Stimulated activated CD4-positive, alpha-beta T cell treated with anti-CD3 and anti-CD28 coated beads, Interleukin-1b, Interleukin-23, amount 100 ng/mL, for 4 hours (primary cell): ENCODE measurements at places on chromosomes 12 and 14.

GRCh38 chr14:79278798-79279644, 932.3 kb downstream of the DIO2 start:
- DNase-seq = no peak

DNA sequence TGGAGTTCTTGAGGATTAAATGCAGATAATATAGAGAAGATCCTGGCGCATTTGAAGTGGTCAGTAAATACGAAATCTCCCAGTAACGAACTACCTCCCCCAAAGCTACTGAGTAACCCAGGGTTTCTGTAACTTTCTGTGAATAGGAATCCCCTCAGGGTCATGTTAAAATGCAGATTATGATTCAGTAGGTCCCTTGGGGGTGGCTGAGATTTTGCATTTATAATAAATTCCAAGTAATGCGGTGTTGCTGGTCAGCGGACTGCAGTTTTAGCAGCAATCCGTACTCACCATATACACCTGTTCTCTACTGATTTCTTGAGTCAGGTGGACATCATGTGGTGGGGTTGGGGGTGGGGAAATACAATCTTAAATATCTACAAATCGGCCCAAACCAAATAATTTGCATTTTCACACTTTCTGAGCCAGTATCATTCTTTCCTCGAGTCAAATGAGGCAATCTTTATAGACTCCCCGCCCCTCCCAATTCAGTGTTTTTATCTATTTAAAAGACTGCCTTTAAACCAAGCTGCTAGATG, 868 bp downstream of the SPATA7 start:
- DNase-seq = no peak

GRCh38 chr12:113262710-113263109, 41.4 kb downstream of the TPCN1 start:
- DNase-seq = no peak

GRCh38 chr12:8697120-8697475, 693 bp upstream of the RIMKLB start:
- no peak for DNase-seq

DNA sequence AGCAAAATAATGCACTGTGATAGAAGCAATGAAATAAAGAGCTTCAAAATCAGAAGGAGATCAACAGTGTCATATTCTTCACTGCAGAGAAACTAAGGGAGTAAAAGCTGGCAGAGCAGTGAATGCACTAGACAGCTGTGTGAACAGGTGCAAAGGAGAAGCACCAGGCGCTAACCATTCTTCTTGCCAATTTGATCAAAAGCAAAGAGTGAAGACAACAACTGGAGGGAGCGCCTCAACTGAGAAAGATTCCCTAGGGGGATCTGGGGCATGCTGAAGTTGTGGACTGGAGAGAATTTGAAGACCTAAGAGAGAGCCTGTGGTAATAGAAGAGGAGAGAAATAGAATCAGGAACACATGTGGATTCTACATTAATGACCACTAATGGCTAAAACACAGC, 50.4 kb upstream of the OVCH1 start:
- no peak for DNase-seq

DNA sequence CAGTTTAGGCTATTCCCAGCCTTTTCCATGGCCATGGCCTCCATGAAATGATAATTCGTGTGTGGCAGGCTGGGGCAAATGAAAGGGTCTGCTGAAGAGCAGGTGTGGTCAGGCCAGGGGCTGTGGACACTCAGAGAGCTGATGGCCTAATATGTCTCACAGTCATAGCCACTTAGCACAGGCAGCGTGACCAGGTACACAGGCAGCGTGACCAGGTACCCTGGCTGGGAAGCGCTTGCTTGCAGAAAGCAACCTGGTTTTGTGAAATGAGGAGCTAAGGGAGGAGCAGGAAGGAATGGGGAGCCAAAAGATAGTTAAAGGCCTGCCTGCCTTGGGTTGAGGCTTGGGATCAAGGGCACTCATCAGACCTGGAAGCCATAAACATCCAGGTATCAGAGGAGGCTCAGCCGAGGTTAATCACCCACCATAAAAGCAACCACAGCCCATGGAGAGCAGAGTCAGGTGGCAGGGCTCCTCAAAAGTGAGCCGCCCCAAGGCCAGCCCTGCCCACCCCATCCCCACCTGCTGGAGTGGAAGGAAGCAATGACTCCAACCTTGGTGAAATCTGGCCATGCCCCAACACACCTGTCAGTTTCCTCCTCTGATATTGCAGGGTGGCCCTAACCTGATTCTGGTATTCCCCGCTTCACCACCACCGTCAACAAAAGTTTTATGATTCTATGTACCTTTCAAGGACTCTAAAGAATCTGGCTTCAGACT, 8.0 kb upstream of the KRT8 start:
- DNase-seq = no peak

GRCh38 chr12:109763201-109763841, 49.7 kb downstream of the FAM222A start:
- DNase-seq = no peak

- no peak for DNase-seq
Measured at GRCh38 chr12:90562671-90563070, 392.3 kb downstream of the CCER1 start.

- DNase-seq = no peak
Measured at GRCh38 chr14:33943096-33943883, 7.6 kb downstream of the EGLN3 start.

- no peak for DNase-seq
Measured at GRCh38 chr12:95239216-95239615, 21.6 kb downstream of the VEZT start.

- no peak for DNase-seq
Measured at GRCh38 chr14:22803687-22803974, 11.6 kb downstream of the SLC7A7 start.

GRCh38 chr14:70148351-70148750, 40.4 kb downstream of the SLC8A3 start:
- DNase-seq = no peak

GRCh38 chr14:61099216-61099835, 118.3 kb downstream of the SLC38A6 start:
- no peak for DNase-seq

DNA sequence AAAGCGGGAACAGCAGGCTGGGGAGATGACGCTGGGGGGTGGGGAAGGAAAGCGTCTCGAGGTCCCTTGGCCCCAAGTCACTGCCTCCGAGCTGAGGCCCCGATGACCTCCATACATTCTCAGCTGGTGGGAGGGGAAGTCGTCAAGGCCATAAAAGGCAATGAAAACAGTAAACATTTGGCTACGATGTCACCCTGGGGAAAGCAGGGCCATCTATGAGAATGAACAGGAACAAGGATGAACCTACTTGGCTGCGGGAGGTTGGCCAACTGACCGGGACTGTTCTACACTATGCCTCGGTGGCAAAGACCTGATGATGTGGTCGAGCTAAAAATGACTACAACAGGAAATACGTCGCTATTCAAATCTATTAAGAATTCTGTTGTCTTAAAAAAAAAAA, 19.5 kb downstream of the PRKAB1 start:
- DNase-seq = no peak

GRCh38 chr12:69821032-69821455, 4.0 kb upstream of the MYRFL start:
- no peak for DNase-seq

DNA sequence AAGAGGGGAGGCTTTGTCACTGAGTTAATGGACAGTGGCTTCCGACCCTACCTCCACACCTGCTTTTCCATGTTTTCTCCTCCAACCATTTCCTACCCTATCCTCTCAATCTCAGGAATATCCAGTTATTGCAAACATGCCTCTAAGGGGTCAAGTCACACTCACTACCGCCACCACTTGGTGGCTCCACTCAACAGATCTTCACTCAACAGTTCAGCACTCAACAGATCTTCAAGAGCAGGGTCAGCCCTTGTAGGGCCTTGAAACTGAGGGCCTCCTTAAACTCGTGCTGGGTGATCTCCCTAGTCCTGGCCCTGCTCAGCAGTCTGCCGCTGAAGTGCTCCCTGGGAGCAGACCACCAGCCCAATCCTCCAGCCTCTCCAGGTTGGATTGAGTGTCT, 14.2 kb downstream of the ZNF641 start:
- DNase-seq = no peak

GRCh38 chr12:75427491-75427890, 36.6 kb downstream of the GLIPR1L2 start:
- no peak for DNase-seq

DNA sequence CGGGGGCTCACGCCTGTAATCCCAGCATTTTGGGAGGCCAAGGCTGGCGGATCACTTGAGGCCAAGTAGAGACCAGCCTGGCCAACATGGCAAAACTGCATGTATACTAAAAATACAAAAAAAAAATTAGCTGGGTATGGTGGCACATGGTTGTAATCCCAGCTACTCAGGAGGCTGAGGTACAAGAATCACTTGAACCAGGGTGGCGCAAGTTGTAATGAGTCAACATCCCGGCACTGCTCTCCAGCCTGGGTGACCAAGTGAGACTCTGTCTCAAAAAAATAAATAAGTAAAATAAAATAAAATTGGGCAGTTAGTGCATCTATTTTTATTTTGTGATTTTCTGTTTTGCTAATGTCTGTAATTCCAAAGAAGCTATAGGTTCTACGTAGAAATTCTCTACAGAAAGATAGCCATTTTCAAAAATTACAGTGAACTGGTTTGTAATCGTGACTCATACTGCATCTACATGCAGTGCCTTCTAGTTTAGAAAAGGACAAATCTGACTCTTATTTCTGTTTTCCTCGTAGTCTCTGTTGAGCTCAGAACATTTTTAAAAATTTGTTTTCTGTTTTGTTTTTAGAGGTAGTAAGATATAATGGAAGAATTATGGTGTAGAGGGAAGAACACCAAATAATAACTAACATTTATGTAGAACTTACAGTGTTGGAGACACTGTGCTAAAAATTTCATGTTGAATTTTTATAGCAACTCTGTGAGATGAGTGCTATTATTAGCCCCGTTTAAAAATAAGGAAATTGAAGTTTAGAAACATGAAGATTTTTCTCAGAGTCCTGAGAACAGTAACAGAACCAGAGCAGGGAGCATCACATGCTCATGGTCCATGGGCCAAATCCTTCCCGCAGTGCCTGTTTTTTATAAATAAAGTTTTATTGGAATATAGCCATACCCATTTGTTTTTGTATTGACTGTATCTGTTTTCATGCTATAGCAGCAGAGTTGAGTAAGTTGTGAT, 201.2 kb downstream of the SYNE2 start:
- DNase-seq = no peak

- no peak for DNase-seq
Measured at GRCh38 chr12:131038961-131039950, 85.5 kb downstream of the ADGRD1 start.

DNA sequence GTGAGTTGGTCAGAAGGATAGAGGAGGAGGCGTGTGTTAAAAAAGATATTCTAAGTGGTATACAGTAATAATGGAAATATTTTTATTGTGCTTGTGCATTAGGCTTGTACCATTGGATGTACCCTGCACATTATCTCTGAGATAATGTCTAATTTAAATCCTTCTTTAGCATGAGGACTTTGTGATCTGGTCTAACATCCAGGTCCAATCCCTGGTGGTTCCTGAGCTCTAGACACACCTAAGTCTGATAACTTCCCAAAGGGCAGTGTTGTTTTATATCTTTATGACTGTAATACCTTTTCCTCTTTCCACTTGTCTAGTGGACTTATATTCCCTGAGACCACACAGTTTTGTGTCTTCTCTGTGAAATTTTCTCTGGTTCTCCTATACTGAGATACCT, 20.6 kb downstream of the PRPF39 start:
- DNase-seq = no peak

- DNase-seq = no peak
Measured at GRCh38 chr14:85991156-85991555, 461.2 kb downstream of the FLRT2 start.

GRCh38 chr12:119683413-119683812, 15.5 kb downstream of the PRKAB1 start:
- DNase-seq = no peak

DNA sequence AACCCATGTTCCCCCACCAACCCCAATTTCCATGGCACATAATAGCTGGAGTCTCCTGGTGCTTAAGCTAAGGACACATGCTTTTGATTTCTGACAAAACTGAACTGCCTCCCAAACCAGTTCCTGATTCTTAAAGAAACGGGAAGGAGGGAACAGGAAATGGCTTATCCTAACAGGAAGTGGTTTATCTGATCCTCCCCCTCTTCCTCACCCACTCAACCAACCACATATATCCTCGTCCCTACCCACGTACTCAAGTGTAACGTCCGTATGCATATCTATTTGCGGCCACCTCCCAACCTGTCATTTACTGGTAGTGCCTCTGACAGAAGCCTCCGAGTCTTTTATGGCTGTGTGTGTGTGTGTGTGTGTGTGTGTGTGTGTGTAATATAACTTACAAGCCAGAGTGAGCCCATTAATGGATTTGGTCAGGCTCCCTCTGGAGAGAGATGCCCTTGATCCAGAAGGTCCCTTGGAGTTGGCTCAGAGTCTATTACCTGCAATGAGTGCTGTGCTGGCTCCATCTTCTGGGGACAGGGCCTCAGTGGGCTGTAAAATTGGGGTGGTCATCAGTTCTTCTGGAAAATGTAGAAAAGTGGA, 7.7 kb downstream of the DAZAP2 start:
- DNase-seq = no peak

- DNase-seq = no peak
Measured at GRCh38 chr12:110345176-110345661, 58.3 kb downstream of the ANAPC7 start.

DNA sequence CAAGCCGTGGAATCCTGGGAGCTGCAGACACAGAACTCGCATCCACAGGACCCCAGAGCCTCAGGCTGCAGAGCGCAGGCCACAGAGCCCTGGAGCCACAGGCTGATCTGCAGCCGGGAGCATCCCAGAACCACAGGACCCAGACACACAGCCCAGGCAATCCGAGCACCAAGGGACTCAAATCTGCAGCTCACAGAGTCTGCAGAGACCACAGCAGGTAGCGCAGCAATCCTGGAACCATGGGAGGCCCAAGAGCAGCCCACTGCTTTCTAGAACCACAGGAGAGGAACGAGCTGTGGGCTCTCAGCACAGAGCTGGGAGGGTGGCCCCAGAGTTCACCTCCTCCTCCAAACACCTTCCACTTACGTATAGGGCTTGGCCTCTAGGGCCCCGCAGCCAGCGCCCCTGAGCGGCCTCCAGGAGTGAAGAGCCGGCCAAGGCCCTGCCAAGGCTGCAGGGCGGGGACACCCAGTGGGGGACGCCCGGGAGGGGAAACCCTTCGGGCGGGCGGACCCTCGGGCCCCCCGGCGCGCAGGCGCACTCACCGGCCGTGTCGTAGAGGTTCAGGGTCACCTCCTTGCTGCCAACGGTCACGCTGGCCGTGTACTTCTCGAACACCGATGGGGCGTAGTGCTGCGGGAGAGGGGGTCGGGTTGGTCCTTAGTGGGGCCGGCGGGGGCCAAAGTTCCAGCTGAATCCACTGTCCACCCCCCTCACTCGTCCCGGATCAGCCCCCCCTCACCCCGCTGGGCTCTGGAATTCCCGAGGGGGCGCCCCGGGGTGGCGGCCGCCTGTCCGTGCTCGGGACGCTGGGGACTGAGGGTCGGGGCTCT, 665 bp downstream of the RHOF start:
- DNase-seq = peak; percentile 52

GRCh38 chr12:120962532-120963020, 15.8 kb upstream of the HNF1A start:
- DNase-seq = no peak

GRCh38 chr12:69873429-69873828, 48.4 kb downstream of the MYRFL start:
- no peak for DNase-seq

GRCh38 chr14:95221531-95221930, 64.2 kb upstream of the DICER1 start:
- no peak for DNase-seq

- no peak for DNase-seq
Measured at GRCh38 chr12:116803013-116803736, 65.1 kb downstream of the RNFT2 start.
